ENCODE measurements at places on chromosomes 7 and 10.

- no peak for DNase-seq
Observed at GRCh38 chr10:3963191-3963673, 178.2 kb upstream of the KLF6 start.

DNA sequence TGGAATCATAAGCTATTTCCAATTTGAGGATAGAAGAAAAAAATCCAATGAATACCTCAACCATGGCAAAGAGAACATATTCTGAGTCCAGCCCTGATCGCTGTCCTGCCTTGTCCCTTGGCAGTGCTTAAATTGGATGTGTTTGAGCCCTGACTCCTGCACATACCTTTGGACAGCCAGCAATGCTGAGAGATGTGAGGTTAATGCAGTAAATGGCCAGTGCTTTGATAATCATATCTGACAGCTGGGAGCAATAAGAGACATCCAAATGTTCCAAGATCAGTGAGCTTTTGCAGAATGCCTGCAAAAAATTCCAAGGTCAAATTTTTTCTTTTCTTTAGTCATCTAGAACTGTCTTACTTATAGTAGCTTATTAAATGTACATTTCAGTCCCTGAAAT, 80.1 kb upstream of the LRRC17 start:
- no peak for DNase-seq

DNA sequence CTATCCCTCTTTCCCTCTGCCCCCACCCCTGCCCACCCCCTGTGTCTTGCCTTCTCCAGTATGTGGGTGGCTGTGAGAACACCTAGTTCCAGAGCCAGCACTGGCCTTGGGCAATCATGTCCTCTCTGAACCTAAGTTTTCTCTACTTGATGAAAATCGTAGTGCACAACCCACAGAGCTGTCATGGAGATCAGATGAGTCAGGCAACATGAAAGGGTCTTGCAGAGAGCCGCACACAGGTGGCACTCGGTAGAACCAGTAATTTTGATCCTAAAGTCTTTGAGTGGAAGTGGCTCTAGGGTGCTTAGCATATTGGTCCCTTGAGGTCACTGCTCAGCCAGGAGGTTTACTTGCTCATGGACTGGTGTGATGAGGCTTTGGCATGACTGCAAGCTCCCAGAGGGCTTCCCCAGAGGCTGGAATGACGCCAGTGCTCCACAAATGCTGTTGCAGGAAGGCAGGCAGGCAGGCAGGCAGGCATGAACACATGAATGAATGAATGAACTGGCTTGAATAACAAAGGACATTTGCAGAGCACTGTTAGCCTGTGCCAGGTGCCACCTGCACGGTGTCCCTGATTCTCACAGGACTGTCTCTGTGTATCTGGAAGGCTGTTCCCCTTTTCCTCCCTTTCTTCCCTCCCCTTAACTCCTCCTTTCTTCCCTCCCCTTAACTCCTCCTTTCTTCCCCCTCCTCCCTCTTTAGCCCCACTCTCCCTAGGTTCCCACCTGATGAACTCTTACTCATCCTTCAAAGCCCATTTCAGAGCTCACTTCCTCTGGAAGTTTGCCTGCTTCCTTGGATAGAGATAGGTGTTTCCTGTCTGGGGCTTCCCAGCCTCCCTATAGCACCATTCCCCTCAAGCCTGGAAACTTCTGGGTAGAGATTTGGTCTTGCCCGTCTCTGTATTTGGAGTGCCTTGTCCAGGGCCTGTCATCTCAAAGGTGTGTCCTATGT, 27.2 kb upstream of the CTBP2 start:
- no peak for DNase-seq

- no peak for DNase-seq
Observed at GRCh38 chr10:124918906-124919305, 23.0 kb upstream of the ZRANB1 start.

- DNase-seq = no peak
Observed at GRCh38 chr10:108690530-108690929, 1232.8 kb downstream of the XPNPEP1 start.

DNA sequence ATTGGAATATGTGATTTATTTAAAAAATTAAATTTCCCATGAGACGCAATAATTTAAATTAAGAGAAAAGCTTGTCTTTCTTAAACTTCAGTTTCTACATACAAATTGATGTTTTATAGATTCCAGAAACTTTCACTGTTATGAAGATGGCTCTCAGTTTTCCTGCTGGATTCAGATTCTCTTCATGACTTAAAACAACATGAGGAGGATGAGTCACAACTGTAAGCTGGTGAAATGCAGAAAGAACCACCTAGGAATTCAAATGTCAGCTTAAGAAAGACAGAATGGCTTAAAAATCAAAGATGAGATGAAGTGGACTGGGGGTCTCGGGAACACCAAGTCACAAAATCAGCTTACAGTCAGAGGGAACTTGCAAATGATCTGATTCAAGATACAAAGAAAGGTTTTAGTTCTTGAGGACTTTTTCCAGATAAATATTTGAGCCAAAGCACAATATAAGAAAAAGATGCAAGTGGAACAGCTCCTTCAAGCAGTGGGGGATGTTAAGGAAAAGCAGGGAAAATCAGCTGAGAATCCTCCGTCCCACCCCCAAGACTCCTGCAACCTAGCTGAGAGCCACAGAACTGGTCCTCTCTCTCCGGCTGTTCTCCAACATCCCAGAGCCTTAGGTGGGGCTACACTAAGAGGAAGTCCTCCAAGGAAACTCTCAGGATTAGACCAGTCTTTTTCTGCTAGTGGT, 279.8 kb downstream of the KCNMA1 start:
- no peak for DNase-seq

DNA sequence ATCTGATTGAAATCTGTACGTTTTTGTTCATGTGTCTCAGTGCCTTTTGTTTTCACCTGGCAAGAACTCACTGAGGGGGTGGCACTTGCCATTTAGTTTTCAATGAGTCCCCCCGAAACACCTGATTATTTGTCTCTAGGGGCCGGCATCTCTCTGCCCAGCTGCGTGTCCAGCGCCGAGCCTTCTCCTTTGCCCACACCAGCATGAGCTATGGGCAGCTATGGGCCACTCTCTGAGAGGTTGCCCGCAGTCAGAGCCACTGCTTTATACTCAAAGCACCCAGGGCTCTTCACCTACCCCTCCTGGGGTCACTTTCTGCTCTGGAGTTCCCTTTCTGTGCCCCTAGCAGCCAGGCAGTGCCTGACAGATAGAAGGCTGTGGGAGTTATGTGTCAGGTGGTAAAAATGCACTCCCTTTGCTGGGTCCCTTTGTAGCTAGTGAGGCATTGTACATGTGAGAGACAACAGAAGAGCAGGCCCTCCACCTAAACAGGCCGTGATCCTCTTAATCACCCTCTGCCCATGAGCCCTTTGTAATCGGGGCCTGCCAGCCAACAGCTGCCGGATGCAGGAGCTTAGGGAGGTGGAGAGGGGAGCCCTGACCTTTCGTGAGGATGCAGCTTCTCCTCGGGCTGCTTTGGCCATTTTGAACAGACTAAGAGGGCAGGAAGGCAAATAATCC, 133.1 kb upstream of the NPS start:
- DNase-seq = no peak

GRCh38 chr10:186911-187310, 51.7 kb downstream of the ZMYND11 start:
- DNase-seq = no peak

DNA sequence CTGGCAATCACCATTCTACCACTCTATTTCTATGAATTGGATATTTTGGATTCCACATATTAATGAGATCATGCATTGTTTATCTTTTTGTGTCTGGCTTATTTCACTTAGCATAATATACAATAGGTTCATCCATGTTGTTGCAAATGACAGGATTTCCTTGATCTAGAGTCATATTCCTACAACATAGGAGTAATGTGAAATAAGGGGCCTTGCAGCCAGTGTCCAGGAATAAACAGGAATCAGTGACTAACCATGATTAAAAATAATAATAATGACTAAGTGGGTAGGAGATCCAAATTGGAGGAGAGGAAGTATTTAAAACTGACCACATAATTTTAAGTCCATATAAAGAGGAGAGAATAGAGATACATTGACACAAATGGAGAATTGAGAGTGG, 49.9 kb downstream of the SCIN start:
- no peak for DNase-seq

DNA sequence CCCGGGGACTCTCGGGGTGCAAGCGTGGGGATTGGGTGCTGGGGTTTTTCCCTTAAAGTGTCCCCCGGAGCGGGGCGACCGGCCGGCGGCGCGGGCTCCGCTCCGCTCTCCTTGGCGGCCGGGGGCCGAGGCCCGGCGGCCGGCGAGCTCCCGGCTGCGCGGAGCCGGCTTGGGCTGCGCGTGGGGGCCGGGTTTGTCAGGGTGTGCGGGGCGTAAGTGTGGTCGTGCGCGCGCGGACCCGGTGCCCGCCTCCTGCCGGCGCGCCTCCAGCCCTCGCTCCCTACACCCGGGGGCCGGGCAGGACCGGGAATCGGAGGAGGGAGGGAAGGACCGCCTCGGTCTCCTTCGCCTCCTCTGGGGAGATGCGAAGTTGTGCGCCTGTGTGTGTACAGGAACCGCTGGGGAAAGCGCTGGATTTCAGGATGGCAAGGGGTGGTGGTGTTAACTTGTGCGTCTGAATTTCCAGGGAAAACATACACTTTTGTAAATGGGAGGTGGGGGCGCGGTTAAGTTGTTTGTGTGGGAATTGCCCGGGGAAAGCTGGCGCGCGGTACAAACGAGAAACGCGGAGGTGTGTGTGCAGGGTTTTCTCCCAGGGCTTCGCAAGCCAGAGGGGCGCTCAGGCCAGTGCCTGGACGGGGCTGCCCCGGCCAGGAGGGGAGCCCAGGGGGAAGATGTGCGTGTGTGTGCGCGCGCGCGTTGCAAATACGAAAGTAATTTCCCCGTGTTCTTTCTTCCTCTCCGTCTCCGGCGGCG, 737 bp downstream of the ZMIZ1 start:
- DNase-seq = peak; percentile 88

- DNase-seq = no peak
Observed at GRCh38 chr7:91517201-91517785, 253.1 kb downstream of the FZD1 start.

- no peak for DNase-seq
Observed at GRCh38 chr7:69367780-69368179, 230.5 kb upstream of the AUTS2 start.

- DNase-seq = peak; percentile 84
Observed at GRCh38 chr7:35036361-35037171, 719 bp downstream of the DPY19L1 start.

DNA sequence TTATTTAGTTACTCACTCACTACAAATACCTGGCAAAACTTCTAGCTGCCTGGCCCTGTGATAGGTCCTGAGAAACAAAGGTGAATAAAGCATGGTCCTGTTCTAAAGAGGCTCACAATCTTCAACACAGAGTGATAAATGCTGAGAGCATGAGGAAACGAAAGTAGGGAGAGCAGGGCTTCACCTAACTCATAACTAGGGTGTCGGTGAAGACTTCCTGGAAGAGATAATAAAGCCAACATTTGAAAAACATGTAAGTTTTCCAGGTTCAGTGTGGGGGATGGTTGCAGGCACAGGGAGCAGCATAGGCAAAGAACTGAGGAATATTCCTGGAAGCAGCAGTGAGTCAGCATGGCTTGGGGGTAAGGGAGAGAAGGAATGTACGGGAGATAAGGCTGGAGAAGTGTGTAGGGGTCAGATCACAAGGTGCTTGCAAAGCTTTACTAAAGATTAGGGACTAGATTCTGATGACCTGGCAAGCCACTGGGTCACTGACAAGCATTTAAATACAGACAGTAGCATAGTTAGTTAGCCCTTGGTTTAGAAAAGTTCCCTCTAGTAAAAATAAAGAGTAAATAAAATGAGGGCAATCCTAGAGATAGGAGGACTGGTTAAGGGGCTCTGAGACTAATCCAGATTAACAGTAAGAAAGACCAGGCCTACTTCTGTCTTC, 5.1 kb downstream of the KEL start:
- no peak for DNase-seq

DNA sequence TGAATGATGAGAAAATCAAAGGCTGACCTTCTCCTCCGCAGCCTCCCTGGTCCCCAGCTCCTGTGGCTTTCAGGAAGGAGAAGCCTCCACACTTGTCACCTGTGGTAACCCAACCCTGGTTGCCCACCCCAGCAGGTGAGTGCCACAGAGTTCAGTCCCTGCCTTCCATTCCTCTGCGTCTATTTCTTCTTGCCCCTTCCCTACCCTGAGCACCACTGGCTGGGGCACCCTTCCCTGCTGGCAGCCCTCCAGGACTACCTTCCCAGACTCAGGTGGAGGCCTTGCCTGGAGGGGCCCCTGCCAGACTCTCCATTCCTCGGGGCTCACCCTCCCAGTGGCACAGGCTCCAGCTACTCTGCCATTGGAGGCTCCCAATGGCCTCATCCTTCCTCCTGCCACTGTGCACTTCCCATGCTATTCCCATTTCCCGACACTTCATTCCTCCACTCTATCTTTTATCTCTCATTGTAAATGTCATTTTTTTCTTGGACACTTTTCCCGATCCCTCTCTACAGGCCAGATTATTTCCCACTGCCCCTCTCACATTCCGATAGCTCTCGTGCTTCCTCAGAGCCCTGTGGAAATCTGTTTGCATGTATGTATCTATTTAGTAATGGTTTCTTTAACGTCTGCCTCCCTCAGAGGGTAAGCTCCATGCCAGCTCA, 90.6 kb upstream of the PCBD1 start:
- DNase-seq = no peak

DNA sequence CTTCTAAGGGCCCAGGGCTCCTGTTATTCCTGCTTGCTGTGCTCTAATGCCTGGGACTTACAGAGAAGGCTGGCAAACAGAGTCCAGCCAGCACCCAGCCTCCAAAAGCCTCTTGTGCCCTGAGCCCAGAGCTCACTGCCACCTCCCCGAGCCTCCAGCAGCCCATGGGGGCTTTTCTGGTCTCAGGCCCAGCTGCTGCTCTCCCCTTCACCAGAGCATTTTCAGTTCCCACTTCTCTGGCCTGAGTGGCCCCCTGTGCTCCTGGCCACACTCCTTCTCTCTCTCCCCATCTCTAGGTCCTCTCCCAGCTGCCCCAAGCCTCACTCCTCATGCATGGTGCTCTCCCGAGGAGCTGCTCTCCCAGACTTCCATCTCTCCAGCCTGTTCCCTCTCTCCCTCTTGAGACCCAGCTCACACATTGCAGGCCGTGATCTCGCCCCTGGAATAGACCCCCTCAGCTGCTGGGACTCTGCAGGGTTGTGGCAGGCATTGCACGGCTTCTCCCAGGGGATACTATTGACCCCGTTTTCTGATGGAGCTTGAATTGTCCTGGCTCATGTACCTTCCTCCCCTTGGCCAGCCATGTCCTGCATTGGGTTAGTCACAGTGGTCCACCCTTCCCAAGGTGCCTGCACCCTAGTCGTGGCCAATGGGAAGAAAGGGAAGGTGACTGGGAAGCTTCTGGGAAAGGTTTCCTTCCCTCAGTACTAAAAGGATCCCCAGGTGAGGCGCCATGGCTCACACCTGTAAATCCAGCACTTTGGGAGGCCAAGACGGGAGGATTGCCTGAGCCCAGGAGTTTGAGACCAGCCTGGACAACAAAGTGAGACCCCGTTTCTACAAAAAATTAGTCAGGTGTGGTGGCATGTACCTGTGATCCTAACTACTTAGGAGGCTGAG, 9.0 kb upstream of the RASSF4 start:
- DNase-seq = no peak

GRCh38 chr7:74302745-74303221, 13.6 kb downstream of the CLIP2 start:
- DNase-seq = no peak

DNA sequence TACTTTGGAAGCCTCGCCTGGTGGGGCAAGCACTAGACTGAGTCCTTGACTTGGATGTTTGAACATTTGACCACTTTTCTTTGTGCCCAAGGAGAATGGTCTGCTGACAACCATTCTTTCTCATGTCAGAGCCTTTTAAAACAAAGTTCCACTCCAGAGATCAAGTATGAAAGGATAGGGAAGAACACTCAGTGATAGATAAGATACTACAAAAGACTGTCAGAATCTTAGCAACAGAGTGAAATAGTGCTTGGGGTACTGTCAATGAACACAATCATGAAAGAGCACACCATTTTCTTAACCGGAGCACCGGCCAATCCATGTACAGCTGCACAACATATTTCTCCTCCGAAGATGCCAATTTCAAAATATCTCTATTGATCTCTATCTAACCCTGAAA, 82.8 kb upstream of the ADO start:
- DNase-seq = no peak

All from right kidney (tissue), 9 donors.